ENCODE measurements at places on chromosomes 13 and 19.

GRCh38 chr19:41799444-41800000 lies 3.1 kb downstream of the CEACAM3 start:
- no peak for DNase-seq

GRCh38 chr19:50508843-50509190 lies 2.2 kb downstream of the JOSD2 start:
- no peak for DNase-seq

DNA sequence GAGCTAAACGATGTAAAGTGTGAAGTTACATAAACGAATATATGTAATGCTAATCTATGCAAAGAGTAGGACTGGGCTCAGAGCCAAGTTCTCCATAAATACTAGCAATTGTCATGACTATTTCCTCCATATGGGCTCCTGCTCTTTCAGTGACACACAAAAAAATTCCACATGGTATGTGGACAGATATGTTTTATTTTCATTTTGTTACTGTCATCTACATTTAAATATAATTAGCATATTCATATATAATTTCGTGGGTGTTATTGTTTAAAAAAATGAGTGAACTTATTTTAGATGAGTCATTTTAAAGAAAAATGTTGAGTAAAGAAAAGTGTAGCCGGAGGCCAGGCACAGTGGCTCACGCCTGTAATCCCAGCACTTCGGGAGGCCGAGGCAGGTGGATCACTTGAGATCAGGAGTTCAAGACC lies 5.0 kb upstream of the IGSF23 start:
- peak; percentile 30 for DNase-seq

GRCh38 chr13:27425918-27426630 lies 1.7 kb downstream of the GTF3A start:
- peak; percentile 72 for DNase-seq

DNA sequence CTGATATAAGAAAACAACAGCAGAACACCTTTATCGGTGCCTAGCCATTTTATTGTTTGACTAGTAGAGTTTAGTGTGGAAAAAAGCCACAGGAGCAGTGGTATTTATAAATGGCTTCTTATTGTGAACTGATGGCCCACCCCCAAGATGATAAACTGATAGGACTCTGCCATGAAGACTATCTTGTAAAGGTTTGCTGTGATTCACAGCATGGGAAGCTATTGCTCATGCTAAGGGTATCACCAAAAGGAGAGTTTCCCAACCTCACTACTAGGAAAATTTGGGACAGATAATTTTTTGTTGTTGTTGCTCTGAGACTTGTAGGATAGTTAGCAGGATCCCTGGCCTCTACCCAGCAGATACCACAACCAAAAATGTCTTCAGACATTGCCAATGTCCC lies 12.0 kb upstream of the SLC7A1 start:
- no peak for DNase-seq

- peak; percentile 30 for DNase-seq
Measured at GRCh38 chr13:50198508-50198907, 183.3 kb downstream of the KCNRG start.

- DNase-seq = no peak
Measured at GRCh38 chr19:51398096-51398704, 7.8 kb upstream of the C19orf84 start.

- no peak for DNase-seq
Measured at GRCh38 chr19:6677883-6678689, 8.1 kb upstream of the TNFSF14 start.

- DNase-seq = no peak
Measured at GRCh38 chr13:112441226-112441625, 65.1 kb downstream of the SPACA7 start.

DNA sequence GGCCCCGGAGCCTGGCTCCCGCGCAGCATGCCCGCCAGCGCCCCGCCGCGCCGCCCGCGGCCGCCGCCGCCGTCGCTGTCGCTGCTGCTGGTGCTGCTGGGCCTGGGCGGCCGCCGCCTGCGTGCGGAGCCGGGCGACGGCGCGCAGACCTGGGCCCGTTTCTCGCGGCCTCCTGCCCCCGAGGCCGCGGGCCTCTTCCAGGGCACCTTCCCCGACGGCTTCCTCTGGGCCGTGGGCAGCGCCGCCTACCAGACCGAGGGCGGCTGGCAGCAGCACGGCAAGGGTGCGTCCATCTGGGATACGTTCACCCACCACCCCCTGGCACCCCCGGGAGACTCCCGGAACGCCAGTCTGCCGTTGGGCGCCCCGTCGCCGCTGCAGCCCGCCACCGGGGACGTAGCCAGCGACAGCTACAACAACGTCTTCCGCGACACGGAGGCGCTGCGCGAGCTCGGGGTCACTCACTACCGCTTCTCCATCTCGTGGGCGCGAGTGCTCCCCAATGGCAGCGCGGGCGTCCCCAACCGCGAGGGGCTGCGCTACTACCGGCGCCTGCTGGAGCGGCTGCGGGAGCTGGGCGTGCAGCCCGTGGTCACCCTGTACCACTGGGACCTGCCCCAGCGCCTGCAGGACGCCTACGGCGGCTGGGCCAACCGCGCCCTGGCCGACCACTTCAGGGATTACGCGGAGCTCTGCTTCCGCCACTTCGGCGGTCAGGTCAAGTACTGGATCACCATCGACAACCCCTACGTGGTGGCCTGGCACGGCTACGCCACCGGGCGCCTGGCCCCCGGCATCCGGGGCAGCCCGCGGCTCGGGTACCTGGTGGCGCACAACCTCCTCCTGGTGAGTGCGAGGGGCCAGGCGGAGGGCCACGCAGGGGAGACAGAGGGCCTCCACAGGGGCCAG lies at the start of gene KL:
Gene KL, plus strand, starts transcription at position 10 of the 909 bp plus-strand sequence. Its CDS starts 18 bp downstream, at position 28.
- peak; percentile 28 for DNase-seq

DNA sequence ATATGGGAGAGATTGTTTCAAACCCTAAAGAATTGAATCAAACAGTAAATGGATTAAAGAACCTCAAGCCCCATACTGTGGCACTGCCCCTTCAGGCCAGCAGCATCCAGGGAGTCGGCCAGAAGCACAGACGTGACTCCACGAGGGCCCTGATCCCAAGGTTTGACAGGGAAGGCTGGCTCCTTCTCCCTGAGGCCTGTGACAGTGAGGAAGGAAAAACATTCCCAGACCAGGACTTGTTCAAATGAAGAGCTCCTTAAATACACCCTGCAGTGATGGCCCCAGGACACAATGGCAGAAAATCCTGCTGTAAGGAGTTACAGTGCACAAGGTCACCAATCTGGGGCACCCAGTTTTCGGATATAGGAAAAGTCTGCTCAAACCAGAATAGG lies 91.0 kb downstream of the COL4A1 start:
- no peak for DNase-seq

GRCh38 chr13:110498765-110499164 lies 62.8 kb downstream of the RAB20 start:
- DNase-seq = no peak

GRCh38 chr13:67146523-67147130 lies 83.5 kb downstream of the PCDH9 start:
- DNase-seq = no peak

GRCh38 chr13:27472441-27472840 lies 22.1 kb upstream of the MTIF3 start:
- DNase-seq = no peak

DNA sequence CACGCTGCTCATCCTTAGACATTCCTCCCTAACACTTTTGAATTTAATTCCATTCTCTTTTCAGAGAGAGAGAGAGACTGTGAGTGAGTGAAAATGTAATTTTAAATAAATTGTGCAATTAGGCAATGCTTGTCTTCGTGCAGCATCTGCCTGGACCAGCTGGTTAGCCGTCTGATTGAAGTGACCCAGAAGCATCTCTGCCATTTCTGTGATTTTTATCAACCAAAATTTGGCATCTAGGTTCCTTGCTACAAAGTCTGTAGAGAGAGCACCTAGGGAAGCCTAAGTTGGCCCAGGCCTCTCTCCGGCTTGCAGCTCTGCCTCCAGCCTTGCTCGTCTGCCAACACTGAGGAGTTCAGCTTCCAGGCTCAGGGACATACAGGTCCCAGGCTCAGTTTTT lies 138.6 kb upstream of the GPR12 start:
- DNase-seq = no peak

DNA sequence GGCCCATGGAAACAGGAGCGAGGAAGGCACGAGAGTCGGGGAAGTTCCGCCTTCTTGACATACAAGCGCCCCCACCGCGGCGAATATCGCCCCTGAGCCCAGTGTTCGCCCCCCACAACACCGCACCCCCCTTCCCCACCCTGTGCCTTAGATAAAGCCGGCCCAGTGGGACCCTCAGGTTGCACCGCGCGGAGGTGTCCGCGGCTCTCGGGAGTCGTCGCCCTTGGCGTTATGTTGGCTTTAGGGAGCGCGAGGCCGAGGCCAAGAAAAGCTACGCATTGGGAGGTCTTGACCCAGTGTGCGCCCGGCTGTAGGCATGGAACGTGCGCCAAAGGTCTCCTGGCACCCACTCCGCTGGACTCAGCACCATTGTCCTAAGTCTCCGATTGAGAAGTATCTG lies 603 bp upstream of the ZNF132 start:
- DNase-seq = no peak

DNA sequence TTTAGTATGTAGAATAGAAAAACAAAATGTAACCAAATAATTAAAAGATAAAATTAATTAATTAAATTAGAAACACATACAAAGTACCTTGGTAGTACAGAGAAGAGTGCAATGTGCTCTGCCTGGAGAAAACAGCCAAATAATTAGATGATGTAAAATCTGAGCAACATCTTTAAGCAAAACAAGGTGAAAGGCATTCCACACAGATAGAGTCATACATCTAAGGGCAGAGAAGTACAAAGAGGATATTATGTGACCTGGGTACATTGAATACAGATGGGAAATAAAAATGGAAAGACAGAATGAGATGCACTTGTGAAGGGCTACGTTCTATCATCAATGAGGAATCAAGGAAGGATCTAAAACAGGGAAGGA lies 25.2 kb upstream of the FNDC3A start:
- no peak for DNase-seq

GRCh38 chr19:45421947-45422498 lies 1.7 kb downstream of the ERCC1 start:
- DNase-seq = no peak

DNA sequence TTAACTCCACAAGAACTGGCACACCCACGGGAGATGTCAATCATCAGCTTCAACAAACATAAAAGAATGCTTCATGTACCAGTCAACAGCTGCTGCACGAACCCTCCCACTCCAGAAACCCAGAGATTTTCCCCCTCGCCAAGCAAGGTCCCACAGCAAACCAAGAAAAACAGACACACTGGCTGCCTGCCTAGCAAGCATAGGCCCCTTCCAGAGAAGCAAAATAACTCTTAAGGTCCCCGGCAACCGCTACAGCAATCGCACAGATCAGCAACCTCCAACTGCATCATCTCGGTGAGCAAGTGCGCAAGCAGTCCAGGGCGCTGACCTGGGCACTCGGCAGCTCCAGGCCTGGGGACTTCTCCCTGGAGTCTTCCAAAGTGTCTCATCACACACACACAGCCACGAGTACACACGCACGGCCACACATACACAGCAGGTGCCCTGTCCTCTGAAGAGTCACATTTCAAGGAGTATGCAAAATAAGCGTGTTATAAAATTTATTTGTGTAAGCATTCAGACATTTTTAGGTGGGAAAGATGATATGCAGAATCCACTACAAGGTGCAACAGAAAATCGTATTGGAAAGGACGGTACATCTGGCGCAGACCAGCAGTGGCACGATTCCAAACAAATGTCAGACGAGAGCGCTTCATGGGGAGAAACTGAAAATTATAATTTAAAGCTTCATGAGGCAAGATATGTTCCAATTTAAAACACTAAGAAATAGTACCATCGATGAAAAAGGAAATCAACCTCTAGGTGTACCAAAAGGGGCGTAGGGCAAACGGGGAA lies 125.0 kb downstream of the STK24 start:
- no peak for DNase-seq

- DNase-seq = no peak
Measured at GRCh38 chr13:41229356-41229755, 34.0 kb downstream of the MTRF1 start.

DNA sequence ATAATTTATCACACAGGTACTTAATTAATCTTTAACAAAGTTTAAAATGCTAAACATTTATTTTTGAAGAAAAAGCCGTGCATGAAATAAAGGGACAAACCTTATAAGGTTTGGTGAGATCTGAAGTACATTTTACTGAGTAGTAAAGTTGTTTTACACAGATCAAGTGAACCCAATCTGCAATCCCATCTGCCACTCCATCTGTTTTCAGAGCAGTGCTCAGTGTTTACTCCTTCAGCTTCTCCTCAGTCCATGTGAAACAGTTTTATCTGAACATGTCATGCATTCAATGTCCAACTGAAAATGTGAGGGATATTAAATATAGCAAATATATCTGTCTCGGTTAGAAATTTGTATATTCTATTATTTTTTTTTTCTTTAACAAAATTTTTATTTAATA lies 166.8 kb downstream of the MAB21L1 start:
- no peak for DNase-seq

DNA sequence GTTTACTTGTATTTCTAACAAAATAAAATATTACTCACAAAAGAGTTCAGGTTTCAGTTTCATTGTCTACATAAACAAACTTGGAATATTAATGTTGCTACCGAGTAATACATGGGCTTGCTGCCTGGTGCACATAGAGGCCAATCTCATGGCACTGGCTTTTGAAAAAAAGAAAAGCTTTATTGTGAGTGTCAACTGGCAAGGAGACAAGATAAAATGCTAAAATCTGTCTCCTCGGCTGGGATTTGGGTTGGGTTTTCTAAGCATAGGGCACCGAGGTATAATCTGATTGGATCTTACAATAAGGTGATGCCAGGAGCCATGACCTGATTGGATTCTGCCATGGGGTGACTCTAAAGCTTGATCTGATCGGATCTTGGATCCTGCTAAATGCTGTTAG lies 1519.9 kb upstream of the MIR17HG start:
- no peak for DNase-seq

GRCh38 chr13:41696163-41697003 lies 239.0 kb downstream of the RGCC start:
- no peak for DNase-seq

DNA sequence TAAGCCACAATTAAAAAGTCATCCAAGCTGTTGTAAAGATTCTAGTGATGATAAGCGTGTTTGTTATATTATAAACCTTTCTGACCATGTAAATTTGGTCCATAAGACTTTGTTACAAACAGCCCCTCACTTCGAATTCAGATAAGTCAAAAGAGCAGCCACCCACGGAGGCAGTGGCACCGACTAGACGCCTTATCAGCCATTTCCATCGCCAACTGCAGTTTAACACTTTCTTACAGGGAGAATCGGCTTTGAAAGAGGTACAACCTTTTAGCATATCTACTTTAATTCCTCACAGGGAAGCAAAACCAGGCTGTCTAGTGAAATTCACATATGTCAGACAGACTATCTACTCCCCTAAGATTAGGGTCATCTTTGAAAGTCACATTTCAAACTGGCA lies 47.5 kb downstream of the SOX21 start:
- no peak for DNase-seq

- DNase-seq = peak; percentile 56
Measured at GRCh38 chr19:33416307-33417215, 43.1 kb downstream of the CEBPG start.

- DNase-seq = no peak
Measured at GRCh38 chr13:34886121-34886875, 55.8 kb upstream of the NBEA start.

GRCh38 chr13:110261166-110262081 lies 45.5 kb downstream of the COL4A1 start:
- no peak for DNase-seq
